Stimulated activated CD8-positive, alpha-beta memory T cell treated with anti-CD3 and anti-CD28 coated beads, Interleukin-7, amount 100 ng/mL, for 4 hours (primary cell): ENCODE measurements at places on chromosomes 4 and X.

DNA sequence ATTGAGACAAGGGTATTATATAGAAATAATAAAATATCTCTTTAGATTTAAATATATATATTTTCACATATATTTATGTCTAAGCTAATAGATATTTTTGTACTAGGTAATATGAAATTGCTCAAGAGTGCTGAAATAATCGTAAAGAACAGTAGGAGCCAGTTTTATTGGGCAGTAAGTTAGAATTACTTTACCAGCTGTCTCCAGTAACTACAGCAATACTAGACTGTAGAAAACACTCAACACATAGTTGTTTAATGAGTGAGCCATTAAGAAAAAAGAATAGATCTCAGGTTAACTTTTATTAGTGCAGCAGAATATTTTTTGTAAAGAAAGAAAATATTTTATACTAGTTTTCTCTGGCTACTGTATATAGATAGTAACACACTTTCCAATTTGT lies 715.2 kb downstream of the TRIML1 start:
- DNase-seq: no peak

- DNase-seq: no peak
These were observed 4.8 kb downstream of the SAT1 start for GRCh38 chrX:23787745-23788118.

GRCh38 chrX:47633689-47634590 lies 4.2 kb upstream of the CFP start:
- no peak for DNase-seq

- no peak for DNase-seq
These were observed 43.2 kb upstream of the SFRP2 start for GRCh38 chr4:153832054-153832453.

- no peak for DNase-seq
These were observed 346.7 kb upstream of the PPARGC1A start for GRCh38 chr4:24236532-24236931.
